Hypothalamus (tissue), 51 donors: ENCODE measurements at places on chromosomes 13 and 19.

GRCh38 chr13:23772717-23773116, 116.5 kb downstream of the MIPEP start:
- no peak for DNase-seq

GRCh38 chr19:41923045-41923788, 5.0 kb downstream of the ERFL start:
- no peak for DNase-seq

- DNase-seq = no peak
These were observed 73.3 kb upstream of the ZNF30 start for GRCh38 chr19:34853369-34853768.

GRCh38 chr19:45138303-45138751, 22.5 kb downstream of the NKPD1 start:
- DNase-seq = no peak

DNA sequence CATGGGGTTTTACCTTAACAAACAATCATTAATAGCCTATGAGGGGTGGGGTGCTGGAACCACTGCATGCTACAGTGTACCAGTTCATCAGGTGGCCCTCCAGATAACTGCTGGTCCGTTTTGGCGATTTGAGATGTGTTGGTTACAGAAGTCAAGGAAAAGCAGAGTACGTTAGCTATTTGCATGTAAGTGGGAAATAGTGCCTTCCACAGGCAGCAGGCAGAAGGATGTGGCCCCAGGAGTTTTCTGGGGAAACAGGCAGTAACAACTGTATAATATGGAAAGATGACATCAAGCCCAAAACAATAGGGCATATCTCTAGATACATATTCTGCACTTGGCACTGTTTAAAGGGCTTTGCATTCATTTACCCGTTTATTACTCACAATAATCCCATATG, 245.7 kb downstream of the COL4A1 start:
- no peak for DNase-seq

GRCh38 chr13:38664906-38665305, 22.0 kb upstream of the FREM2 start:
- DNase-seq = no peak

- no peak for DNase-seq
These were observed 11.2 kb upstream of the OR10H5 start for GRCh38 chr19:15776264-15776663.

DNA sequence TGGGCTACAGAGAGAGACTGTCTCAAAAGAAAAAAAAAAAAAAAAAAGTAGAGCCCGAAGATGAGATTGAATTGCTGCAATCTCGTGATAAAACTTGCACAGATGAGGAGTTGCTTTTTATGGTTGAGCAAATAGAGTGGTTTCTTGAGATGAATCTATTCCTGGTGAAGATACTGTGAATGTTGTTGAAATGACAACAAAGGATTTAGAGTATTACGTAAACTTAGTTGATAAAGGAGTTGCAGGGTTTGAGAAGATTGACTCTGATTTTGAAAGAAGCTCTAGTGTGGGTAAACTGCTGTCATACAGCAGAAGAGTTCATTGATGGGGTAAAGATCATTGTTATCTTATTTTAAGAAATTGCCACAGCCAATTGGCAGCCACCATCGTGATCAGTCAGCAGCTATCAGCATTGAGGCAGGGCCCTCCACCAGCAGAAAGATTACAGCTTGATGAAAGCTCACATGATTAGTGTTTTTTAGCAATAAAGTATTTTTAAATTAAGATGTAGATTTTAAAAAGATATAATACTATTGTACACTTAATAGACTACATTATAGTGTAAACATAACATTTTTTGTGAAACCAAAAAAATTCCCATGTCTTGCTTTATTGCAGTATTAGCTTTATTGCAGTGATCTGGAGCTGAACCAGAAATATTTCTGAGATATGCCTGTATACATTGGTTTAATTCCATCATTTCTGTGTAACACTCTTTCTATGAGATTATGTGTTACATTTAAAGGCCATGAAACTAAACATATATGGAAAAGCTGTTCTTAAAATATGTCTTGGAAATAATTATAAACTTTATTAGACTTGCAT, 43.1 kb downstream of the ZMYM2 start:
- DNase-seq = no peak

DNA sequence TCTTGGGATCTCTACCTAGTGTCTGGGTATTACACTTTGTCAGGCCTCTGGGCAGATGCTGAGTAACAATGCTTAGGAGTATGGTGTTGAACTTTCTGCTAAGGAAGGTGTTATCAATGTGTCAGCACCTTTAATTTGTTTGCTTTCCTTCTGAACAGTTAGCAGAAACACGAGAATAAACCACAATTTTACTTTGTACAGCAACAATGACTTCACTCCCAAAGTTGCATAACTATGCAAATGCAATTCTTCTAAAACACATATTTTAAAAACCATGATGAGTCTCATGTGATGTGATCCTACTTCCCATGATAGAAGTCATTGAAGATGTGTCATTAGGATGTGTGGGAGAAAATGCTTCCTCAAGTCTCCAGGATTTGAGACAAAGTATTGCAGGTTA, 155.0 kb downstream of the POSTN start:
- DNase-seq = no peak

DNA sequence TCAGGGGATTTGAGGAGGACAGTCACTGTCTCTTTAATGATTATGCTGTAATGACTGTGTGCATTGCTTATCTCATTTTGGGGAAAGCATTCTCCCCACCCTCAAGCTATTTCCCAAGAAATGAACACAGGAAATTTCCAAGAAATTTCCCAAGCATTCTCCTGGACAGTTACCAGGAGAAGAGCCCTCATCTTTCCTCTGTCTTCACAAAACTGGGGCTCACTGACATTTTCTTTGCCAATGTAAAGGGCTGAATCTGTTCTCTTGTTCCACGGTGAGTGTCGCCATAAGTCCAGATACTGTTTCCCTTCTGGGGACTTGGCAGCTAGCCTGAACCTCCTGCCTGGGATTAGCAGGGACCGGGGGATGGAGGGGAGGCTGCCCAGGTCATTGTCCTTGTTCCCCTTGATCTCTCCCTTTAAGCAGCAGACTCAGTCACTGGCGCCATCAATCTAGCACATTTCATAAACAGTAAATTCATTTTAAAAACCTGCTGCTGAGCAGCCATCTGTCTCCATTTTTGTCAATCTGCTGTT, 172.8 kb downstream of the DNAJC15 start:
- DNase-seq = no peak

DNA sequence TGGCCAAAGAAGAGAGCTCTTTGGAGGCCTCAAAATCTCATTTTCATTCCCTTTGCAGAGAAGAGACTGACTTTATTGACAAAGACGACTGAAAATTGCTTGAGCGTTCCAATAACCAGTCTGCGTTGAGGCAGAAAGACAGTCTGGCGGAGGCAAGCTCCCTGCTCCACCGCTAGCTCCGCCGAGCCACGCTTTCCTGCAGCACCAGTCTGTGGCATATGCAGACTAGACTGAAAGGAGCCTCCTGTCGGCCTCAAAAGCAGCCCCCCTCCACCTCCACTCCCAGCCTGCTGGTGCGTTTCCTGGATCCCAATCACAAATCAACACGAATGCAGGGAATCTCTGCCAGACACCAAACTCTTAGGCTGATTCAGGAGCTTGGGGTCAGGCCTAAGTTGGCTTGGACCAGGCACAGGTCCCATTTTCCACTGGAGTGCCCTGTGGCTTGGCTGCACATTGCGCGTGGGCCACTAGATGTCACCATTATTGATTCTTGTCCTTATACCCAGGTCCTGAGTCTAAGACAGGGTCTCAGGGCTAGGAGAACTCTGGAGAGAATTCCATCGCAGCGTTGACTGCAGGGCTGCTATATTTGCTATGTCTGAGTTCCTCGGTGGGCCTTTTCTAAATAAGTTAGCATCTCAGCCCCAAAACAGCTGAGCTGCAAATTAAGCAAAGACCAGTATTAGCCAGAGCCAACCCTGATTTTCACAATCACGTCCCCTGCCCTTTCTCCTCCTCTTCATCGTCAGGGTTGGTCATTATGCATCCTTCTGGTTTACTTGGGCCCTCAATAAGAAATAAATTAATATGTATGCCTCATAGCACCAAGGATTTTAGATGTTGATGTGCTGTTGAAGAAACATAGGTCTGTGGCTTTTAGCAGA, 5.2 kb upstream of the ZNF507 start:
- peak; percentile 13 for DNase-seq

DNA sequence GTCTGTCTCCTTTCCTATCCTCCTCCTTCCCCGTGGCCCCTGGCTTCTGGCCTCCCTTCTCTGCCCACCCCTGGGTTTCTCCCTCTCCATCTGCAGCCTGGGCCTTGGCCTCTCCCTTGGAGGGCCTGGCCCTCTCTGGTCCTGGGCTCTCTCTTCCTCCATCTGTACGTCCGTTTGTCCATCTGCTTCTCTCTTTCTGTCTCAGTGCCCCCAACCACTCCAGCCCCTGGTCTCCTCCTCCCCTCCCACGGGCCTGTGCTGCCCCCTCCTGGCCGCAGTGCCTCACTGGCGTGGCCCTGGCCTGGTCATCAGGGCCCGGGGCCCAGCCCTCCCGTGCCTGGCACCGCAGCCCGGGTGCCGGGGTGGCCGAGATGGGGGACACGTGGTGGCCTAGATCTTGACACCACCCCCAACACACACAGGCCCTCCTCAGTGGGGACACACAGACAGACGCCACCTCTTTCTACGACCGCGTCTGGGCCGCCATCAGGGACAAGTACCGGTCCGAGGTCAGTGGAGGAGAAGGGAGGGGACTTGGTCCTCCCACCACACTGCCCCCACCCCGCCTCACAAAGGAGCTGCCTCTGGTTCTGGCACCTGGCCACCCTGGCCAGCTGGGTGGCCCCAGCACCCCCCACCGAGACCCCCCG, 11.3 kb downstream of the PRKCSH start:
- DNase-seq = peak; percentile 81

- DNase-seq = no peak
These were observed 30.2 kb downstream of the COG6 start for GRCh38 chr13:39685652-39686051.
